HuH-7.5 (cell line): ENCODE measurements at places on chromosomes 6 and 20.
A peak's percentile ranks its signal among the peaks of the same experiment; 100 is the strongest.

DNA sequence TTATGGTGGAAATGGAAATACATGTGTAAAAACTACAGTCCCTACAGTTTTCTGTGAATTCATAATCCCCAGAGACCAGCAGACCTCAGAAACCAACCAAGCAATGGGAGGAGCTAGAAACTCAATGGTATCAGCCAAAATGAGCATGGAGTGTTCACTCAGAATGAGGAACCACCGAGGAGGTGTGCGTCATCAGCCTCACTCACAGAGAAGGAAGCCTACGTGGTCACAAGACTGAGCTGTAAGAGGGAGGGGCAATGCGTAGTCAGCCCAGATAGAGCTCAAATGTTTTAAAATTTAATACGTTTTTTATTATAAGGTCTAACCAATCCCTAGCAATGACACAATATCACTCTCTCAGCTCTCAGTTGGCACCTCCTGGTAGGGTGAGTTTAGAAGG lies 17.4 kb downstream of the MYLK4 start:
- DNase-seq, result no peak

GRCh38 chr20:25309395-25310267 lies 61.7 kb downstream of the PYGB start:
- no peak for DNase-seq

DNA sequence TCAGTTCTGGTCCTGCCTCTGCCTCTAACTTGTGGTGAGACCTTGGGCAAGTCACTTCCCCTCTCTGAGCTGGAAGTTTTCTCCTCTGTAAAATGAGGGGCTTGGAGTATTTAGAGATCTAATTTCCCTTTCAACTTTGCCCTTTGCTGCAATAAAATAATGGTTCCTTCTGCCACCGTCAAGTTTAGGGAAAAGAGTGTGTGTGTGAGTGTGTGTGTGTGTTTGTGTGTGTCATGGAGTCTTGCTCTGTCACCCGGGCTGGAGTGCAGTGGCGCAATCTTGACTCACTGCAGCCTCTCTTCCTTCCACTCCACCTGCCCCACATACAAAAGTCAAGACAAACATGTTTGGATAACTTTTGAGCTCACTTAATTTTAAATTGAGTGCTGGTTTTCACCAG lies 39.2 kb upstream of the PIM1 start:
- DNase-seq, result no peak

GRCh38 chr20:4192378-4193068 lies 177.2 kb upstream of the RNF24 start:
- DNase-seq, result no peak

- DNase-seq, result no peak
These were observed 10.8 kb downstream of the SLC4A11 start for GRCh38 chr20:3227936-3228749.

- peak; percentile 89 for DNase-seq
These were observed 1.5 kb upstream of the ARFGEF2 start for GRCh38 chr20:48919882-48920526.
